ENCODE measurements at places on chromosomes 3 and 15.

DNA sequence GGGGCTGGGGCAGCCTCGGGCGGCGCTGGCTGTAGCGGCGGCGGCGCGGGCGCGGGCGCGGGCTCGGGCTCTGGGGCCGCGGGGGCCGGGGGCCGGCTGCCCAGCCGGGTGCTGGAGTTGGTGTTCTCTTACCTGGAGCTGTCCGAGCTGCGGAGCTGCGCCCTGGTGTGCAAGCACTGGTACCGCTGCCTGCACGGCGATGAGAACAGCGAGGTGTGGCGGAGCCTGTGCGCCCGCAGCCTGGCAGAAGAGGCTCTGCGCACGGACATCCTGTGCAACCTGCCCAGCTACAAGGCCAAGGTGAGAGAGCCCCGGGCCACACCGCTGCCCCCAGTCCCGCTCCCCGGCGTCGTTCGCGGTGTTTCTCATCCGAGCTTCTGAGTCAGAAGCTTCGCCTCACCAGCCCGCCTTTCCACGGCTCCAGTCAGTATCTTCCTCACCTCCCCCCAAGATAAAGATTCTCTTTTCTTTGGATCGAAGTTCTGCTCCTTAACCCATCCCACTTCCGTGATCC, 600 bp downstream of the FBXO45 start:
- DNase-seq = peak; percentile 63

GRCh38 chr15:69225355-69226022, 65.1 kb downstream of the GLCE start:
- DNase-seq = peak; percentile 25

DNA sequence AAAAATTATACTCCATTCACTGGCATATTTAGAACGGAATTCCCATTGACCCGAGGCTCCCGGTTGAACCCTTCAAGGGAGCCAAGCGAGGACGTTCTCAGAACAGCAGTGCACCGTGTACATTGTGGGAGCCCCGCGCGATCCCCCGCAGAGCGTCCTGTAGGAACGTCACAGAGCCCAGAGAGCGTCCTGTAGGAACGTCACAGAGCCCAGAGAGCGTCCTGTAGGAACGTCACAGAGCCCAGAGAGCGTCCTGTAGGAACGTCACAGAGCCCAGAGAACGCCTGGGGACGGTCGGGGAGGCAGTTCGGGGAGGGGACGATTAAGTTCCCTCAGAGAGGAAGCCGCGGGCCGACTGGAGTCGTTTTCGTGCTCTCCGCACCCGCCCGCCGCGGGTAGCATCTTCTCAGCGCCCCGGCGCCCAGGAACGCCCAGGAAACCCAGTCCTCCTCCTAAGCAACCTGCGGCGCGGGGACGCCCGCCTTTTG, 506 bp upstream of the ATP1B3 start:
- peak; percentile 81 for DNase-seq

DNA sequence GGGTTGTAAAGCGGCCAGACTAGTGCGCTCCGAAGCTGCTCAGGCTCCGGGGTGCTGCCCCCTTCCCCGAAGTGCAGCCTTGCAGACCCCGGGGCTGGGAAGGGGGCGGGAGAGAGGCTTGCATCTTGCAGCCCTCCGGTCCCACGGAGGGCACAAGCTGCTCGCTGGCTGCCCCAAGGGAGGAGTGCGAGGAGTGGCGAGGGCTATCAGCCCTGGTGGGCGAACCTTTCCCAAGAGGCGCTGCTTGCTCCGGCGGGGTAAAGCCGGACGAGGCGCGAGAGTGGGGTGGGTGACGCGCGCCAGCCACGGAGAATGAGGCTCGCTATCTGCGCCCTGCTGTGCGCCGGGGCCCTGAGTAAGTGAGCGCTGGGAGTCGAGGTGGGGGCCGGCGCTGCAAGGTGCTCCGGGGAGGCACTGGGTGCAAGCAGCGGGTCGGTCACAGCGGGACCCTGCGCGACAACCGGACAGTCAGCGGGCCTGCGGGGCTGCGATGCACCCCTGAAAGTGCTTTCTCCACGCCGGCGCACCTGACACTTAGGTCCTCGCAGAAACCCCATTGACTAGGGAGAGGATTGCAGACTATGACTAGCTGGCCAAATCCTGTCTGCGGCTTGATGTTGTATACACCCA, 12.7 kb upstream of the TOPBP1 start:
- no peak for DNase-seq

DNA sequence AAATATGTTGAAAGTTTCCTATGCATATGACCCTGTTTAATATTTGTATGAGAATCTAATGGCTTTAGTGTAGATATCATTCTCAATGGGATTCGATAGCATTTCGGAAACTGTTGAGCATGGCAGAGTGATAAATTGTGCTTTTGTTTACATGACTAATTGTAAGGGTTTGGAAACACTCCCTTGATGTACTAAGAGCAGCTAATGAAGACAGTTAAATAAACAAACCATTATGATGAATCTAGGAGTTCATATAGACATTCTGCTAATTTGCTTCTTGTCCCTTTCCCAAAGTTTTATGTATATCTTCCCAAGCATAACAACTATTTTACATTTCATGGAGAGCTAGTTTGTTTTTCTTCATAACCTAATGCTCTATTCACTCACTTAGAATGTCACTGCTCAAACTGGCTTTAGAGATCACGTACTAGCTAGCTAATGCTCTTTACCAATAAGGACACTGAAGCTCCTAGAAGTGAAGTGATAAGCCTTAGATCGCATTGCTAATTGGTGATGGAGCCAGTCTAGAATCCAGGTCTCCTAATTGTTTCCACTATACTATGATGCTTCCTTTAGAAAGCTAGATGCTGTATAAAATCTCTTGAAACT, 140.8 kb downstream of the TP63 start:
- DNase-seq = no peak

- no peak for DNase-seq
Measured at GRCh38 chr3:114242947-114243346, 5.6 kb upstream of the ZNF80 start.

GRCh38 chr15:39878406-39878785, 41.7 kb downstream of the GPR176 start:
- DNase-seq = no peak

DNA sequence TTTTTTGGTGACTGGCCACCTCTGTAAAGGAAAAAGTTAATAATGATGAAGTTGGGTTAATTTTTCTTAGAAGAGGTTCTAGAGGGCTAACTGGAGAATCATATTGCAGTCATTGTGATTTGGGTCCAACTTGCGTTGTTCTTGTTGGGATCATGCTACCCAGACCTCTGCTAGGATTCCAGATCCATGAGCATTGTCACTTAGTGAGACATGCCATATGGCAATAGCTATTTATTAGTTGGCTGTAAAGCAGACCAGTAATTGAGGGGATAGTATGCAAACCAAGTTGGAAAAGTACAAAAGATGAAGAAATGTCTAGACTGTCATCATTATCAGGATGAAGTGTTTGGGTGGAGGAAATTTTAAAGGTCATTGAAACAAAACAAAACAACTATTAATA, 30.7 kb upstream of the P2RY12 start:
- DNase-seq = no peak

- peak; percentile 98 for DNase-seq
Measured at GRCh38 chr15:70478251-70478990, 284.9 kb downstream of the UACA start.

DNA sequence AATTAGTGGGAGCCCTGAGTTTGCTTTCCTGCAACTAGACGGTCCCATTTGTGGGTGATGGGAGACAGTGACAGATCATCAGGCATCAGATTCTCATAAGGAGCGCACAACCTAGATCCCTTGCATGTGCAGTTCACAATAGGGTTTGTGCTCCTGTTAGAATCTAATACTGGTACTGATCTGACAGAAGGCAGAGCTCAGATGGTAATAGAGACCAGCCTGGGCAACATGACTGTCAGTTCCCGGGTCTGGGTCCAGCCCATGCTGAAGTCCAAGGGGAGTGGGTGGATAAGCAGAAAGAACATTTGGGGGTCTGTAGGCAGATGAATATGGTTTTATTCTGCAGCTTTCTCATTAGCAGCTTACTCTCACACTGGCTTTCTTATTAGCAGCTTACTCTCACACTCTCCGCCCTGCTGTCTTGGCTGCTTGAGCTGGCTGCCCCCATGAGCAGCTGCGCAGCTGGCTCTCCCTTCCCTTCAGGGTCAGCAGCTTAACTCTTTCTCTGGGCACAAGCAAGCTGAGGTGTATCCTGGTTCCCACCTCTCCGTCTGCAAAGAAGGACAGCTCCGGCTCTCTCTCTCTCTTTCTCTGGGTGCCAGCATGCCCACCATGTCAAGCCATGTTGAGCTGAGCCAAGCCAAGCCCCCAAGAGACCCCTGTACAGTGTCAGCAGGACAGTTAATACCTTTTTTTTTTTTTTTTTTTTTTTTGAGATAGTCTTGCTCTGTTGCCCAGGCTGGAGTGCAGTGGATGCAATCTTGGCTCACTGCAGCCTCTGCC, 46.5 kb downstream of the KLHDC8B start:
- DNase-seq = no peak

DNA sequence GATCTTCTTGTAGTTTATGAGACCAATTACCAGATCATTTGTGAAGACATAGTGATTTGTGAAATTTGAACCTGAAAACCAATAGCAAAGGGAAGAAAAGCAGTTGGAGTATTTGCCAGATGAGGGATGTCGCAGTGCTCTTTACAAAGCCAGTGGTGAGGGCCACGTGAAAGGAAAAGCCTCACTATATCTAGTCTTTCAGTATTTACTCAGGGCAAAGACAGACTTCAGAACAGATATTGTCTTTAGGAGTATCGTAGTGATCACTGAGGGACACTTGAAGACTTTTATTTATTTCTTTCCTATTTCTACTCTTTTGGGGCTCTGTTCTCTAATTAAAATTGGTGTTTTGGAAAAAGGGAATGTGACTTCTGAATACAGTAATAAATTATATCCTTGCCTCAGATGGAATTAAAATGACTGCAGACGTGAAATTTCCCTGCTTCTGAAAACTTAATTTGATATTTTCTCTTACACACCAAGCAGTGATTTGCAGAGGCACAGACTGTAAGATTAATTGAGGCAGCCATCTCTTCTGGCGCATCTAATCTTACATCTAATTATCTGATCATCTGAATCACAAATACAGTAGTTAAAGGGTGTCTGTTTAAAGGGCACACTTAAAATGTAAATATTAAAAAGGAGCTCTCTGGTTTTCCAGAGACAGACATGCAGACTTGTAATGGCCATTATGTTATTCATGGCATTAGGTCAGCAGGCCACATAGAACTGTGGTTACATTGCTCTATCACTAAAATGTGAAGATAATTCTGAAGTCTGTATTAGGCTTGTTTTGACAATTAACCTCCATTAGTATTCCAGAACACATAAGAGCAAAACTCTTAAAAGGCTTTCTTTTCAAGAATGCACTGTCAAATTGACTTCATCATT, 193.0 kb upstream of the GOLIM4 start:
- no peak for DNase-seq

DNA sequence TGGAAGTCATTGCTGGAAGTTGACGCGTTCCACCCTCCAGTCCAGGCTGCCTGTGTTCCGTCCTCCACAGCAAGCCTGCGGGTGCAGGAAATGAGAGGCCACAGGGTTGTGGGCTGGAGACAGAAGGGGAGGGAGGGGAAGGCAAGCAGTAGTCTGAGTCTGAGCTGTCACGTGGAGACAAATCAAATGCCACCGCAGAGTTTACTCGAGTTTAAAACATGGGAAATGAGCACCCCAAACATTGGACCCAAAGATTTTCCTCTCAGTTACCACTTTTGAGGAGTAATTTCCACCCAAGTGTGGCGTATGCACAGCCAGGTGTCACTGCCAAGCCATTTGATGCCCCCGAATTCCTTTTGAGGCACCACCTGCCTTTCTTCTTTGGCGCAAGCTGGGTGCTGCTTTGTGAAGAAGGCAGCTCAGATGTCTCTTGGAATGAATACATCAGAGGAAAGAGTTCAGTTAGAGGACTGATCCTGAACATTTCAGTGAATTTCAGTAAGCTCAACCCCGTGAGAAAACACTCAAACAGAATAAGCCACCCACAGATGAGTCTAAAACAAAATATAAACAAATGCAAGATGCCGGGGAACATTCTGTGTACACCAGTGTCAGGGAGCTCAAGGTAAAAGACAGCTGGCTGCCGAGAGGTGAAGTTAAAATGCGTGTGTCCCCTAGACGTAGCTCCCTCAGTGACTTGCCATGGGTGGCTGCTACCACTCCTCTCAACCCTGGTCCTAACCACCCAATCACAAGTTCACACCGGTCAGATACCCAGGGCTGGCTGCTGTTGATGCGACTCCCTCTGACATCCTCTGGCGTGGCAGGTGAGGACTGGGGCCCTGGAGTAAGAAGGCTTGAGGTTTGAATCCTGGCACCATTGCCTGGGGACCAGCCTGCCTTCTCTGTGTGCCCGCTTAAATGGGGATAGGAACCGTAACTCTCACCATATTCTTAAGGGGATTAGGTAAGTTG, 203.8 kb downstream of the UACA start:
- DNase-seq = peak; percentile 49

DNA sequence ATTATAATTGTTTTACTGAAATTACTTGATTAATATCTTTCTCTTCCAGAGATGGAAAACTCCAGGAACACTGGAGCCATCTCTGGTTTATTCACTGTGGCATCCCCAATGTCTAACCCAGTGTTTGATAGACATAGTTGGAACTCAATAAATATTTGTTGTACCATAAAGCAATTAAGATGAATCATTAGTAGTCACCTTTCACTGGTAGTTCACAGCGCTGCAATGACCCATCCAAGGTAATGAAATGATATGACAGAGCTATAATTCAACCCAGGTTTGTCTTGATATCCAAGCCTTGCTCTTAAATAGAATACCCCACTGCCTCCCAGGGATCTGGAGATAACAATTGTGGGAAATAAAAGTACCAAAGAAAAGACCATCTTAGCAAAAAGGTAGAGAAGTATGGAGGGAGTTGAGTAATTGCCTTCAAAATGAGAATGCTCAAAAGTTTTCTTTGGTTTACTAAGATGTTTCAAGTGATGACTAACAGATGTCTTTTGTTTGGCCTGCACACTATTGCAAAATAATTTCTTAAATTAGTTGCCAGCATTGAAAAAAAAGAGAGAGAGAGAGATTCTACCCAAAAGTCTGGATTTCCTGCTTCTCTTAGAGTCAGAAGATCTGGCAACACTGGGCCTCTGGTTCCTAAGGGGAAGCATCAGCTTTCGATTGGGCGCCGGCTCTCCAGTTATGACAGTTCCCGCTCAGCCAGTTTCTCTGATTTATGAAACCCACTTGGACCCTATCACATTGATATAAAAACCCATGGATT, 348.5 kb downstream of the ERC2 start:
- no peak for DNase-seq

- DNase-seq = no peak
Measured at GRCh38 chr3:49591615-49592014, 37.3 kb downstream of the BSN start.

GRCh38 chr3:175989161-175989560, 1130.0 kb downstream of the NAALADL2 start:
- no peak for DNase-seq

GRCh38 chr3:123535580-123535979, 49.3 kb downstream of the HACD2 start:
- DNase-seq = no peak
